COR-L47 (cell line): ENCODE measurements at places on chromosomes 2 and 18.

DNA sequence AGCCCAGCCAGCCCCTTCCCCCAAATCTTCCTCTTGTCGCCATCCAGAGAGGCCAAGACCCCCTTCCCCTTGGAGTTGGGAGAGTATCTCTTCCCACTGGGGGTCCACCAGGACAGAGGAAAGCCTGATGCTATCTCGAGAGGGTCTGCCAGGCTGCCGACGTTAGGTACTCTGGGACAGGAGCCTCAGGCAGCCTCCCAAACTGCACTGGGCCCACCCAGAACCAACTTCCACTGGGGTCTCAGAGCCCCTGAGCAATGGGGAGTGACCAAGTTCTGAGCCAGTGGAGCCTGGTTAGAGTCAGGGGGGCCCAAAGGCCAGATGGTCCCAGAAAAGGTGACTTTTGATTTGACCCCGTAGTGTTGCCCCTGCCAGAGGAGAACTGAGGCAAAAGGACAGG is 189.1 kb downstream of the INHBB start:
- DNase-seq, result no peak

- no peak for DNase-seq
Measured at GRCh38 chr2:175170659-175171304, 2.8 kb upstream of the ATF2 start.

DNA sequence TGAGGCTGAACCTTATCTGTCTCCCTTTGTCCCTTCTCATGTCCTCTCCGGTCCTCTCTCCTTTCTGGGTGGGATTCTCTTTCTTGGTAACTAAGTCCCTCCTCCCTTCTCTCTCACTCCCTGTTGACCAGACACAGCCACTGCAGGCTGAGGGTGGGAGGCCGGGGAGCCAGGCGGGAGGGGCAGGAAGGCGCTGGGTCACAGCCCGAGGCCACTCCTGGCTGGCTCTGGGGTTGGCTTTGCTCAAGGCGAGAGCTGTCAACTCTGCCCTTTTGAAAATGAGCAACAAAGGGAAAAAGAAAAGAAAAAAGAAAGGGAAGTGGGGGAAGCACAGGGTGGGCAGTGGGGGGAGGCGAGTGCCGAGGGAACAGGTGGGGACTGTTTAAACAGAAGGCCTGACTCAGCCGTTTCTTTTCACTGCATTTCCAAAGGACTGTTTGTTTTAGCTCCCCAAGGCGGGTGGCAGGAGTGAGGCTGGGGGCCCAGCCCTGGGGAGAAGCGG is 70.5 kb upstream of the IGFBP5 start:
- DNase-seq, result peak; percentile 95

DNA sequence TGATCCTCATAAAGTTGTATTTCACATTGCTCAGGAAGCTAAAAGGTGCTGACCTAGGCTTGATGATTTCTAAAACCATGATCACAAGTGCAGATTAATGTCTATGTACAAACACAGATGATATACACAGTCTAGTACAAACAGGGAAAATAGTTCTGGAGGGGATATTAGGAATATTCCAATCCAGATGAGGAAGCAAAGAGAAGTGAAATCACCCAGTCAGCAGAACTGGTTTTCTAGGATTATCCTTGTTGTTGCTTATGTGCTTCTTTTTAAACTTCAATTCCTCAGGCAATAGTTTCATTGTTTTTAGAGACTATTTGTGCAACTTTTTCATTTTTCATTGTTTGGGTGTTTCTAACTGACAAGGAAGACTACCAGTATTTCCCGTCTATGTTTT is 4.7 kb downstream of the IL1A start:
- no peak for DNase-seq

GRCh38 chr2:137968477-137969417 is 4.5 kb downstream of the HNMT start:
- no peak for DNase-seq

DNA sequence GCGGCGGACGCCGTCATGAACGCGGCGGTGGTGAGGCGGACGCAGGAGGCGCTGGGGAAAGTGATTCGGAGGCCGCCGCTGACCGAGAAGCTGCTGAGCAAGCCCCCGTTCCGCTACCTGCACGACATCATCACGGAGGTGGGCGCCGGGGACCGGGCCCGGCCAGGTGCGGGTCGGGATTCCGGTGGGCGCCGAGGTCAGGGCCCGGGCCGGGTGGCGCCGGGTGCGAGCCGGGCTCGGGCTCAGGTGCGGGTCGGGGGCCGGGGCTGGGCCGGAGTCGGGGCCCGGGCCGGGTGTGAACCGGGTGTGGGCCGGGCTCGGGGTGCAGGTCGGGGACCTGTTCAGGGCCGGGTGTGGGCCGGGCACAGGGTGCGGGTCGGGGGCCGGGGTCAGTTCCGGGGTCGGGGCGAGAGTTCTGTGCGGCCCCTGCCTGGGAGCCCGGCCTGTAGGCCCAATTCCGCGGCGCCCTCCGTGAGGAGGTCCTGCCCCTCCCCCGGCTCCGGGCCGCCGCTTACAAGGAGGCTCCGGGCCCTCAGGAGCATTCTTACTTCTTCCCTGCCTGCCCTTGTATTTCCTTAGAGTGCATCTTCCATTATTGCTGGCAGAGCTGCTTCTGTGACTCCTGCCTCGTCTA is 447 bp downstream of the TRAF3IP1 start:
- no peak for DNase-seq

DNA sequence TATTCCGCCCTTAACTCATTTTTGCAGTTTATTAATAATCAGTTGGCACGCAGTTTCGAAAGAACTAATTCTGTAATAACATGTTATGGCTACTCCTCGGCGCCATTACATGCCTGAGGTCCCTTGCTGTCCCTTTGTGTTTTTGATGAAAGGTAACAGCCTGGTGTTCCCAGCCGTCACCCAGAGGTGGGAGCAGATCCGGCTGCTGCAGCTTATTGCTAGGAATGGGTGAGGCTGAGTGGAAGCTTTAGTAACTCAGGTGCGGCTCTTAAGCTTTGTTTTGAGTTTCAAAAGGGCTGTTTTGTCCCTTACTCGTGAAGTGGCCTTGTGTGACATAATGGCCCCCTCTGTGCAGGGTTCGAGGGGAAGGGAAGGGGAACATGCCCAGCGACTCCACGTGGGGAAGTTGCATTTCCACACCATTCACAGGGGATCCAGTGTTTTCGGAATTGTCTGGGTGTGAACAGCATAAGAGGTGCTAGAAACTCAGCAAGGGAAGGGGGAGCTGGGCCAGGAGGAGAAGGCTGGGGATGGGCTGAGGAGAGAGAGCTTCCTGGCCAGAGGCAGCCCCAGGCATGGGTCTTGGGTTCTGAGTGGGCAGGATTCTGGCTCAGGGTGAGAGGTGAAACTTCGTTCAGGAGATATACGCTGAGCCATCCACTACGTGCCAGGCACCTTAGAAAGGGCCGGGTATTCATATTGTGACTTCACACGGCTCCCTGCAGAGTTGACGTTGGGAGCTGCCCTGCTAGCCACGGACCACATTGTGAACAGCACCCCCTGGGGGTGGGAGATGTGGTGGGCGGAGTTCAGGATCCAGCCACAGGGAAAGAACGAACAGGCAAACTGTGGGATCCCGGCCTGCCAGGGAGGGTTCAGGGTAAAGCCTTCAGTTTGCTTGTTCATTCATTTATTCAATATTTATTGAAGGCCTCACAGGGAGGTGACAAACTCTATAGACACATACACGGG is 84.4 kb downstream of the TGOLN2 start:
- DNase-seq, result no peak
